ENCODE measurements at places on chromosomes 6 and 20.

DNA sequence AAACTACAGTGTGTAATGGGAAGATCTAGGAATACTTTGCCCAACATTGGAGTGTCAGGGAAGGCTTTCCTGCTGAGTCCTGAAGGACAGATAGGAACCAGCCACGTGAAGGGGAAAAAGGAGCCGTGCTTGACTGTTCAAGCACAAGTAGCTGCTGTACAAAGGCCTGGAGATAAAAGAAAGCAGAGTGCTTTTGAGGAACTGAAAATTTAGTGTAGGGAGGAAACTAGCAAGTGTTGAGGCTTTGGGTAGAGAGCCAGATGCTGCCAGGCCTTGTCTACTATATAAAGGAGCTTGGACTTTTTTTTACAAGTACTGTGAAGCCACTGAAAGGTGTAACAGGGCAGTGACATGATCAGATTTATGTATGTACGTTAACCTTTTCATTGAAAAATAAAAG, 39.0 kb downstream of the DSE start:
- DNase-seq = no peak

GRCh38 chr6:136403110-136403980, 113.7 kb upstream of the BCLAF1 start:
- no peak for DNase-seq

DNA sequence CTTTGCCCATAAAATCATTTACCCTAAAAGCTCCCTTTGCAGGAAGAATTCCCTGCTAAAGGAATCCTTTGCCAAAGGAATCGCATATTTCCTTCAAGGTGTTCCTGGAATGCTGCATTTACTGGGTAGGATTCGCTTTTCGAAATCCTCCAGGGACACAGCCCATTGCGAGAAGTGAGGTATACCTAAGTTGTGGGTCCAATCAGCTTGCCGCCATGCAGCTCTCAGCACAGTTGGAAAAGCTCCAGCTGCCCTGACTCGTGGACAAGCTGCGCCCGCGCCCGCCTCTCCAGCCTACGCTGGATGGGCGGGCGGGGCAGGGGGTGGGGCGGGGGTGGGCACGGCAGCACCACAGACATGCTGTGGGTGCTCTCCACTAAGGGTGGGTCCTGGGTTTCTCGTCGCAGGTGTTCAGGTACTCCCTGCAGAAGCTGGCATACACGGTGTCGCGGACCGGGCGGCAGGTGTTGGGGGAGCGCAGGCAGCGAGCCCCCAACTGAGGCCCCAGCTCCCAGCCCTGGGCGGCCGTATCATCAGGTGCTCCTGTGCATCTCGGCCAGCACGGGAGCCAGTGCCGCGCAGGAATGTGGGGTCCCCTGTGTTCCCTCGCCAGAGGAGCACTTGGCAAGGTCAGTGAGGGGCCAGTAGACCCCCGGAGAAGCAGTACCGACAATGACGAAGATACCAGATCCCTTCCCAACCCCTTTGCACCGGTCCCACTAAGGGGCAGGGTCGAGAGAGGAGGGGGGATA, 1.4 kb downstream of the NNAT start:
- DNase-seq = no peak

- DNase-seq = no peak
Measured at GRCh38 chr6:28551891-28552666, 26.4 kb downstream of the GPX5 start.

DNA sequence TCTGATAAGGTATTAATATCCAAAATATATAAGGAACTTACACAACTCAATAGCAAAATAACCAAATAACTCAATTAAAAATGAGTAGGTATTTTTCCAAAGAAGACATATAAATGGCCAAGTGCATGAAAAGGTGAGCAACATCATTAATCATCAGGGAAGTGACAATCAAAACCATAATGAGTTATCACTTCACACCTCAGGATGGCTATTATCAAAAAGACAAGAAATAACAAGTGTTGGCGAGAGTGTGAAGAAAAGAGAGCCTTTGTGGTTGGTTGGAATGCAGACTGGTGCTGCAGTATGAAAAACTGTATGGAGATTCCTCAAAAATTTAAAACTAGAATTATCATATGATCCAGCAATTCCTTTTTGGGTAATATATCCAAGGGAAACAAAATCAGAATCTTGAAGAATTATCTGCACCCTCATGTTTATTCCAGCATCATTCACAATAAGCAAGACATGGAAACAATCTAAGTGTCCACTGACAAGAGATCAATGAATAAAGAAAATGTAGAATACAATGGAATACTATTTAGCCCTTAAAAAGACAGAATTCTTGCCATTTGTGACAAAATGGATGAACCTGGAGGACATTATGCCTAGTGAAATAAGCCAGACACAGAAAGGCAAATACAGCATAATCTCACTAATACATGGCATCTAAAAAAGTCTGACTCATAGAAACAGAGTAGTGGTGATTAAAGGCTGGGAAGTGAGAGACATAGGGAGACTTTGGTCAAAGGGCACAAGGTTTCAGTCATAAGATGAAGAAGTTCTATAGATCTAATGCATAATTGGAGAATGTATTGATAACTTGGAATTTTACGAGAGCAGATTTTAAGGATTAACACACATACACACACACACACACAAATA, 175.6 kb downstream of the FOXA2 start:
- no peak for DNase-seq

DNA sequence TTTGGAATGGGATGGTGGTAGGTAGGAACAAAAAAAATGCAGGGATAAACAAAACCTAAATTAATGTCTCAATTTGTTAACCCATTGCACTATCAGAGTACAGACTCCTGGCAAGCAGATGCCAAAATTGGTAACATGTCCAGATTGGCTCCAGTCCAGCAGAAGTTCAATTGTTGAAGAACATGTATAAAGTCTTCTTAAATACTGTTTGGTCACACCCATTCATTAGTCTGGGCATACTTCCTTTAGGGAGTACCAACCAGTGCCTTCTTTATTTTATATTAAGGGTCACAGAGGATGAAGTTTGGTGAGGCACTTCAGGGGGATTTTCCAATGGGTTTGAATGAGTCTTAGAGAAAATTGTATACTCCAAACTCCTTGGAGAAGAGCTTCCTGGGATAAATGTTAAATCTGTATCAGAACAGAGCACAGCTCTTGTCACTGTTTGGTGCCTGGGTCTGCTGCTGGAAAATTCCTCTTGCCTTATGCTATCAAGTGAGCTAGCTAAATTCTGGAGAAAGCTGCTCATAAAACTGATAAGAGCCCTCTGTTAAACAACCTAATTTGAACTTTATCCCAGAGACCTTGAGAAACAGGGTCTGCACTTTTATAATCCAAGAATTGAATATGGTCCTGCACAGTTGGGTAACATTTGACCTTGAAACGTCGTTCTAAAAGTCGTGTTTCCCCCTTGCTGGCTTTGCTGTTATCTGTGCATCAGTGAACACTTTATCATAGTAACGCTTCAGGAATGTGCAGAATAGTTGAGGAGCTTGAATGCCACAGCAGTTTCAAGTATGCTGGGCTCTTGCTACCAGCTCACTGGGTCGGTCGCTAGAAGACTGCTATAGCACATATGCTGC, 334.1 kb upstream of the CITED2 start:
- no peak for DNase-seq

DNA sequence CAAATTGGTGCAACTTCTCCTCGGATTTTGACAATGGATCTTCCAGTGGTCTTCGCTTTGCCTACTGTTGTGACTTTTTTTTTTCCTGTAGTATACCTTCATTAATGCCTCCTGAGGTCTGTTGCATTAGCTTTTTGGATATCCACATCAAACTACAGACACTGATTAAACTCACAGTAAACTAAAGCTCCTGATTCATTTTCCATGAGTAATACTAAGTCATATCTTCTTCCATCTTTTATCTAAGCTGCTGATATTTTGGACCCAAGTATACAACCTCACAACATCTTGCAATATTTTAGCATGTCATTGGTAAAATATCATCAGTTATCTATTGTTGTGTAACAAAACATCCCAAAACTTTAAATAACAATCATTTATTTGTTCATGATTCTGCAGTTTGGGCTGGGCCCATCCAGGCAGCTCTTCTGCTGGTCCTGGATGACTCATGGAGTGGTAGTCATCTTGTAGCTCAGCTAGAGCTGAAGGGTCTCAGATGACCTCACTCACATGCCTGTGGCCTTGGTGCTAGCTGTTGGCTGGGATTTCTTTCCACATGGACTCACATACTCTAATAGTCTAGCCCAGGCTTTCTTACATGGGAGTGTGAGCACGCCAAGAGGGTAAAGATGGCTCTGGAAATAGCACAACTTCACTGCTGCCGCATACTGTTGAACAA, 78.3 kb upstream of the SRSF6 start:
- DNase-seq = no peak

GRCh38 chr6:14720411-14721102, 525.3 kb upstream of the JARID2 start:
- DNase-seq = no peak

DNA sequence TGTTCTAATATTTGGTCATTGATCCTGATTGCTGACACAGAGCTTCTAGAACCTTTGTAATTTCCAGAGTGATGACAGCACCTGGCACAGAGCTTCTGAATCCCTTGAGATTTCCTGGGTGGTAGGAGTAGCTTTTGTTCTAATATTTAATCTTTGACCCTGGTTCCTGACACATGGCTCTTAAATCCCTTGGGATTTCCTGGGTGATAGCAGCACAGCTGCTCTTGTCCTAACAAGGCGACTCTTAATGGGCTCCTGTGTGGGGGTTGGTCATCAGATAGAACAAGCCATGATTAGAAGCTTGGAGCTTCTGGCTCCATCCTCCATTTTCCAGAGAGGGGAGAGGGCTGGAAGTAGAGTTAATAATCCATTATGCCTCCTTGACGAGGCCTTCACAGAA, 18.4 kb downstream of the GMPR start:
- no peak for DNase-seq

DNA sequence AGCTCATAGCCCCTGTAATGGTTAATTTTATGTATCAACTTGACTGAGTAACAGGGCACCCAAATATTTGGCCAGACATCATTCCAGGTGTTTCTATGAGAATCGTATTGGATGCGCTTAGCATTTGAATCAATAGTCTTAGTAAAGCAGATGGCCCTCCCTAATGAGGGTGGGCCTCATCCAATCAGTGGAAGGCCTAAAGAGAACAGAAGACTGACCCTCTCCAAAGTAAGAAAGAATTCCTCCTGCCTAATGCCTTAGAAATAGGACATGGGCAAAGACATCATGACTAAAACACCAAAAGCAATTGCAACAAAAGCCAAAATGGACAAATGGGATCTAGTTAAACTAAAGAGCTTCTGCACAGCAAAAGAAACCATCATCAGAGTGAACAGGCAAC, 352.5 kb upstream of the SASH1 start:
- DNase-seq = no peak

- DNase-seq = no peak
Measured at GRCh38 chr20:16013631-16014030, 559.6 kb downstream of the KIF16B start.

DNA sequence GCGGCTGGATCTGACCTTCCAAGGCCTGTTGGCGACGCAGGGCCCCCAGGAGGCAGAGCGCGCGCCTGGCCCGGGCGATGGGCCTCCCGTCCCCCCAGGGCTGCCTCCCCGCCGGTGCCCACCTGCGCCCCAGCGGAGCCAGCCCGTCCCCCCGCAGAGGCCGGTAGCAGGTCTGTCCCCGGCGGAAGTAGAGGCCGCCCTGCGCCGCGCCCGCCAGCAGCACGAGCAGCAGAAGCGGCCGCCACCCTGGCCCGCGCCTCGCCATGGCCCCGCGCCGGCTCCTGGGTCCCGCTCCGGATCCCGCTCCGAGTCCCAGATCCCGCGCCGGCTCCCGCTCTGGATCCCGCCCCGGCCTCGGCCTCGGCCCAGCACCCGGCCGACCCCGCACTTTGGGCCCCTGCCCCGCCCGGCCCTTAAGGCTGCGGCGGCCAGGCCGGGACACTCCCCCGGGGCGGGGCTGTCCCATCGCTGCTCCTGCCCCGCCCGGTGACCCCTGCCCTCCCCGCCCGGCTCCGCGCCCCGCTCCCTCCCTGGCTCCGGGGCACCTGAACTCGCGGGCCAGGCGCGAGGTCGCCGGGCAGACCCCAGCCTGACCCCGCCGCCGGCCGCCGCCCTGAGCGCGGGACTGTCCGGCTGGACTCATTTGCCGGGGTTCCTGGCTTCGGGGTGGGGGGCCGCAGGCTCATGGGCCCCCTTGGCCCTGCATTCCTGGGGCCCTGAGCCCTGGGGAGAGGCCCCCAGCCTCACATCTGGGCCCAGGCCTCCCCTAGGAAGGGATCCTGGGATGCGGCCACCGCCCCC, at the start of gene CTSZ:
Gene CTSZ, minus strand, starts transcription at position 391 of the 801 bp plus-strand sequence. Its CDS starts 126 bp downstream, at position 265.
- DNase-seq = no peak

DNA sequence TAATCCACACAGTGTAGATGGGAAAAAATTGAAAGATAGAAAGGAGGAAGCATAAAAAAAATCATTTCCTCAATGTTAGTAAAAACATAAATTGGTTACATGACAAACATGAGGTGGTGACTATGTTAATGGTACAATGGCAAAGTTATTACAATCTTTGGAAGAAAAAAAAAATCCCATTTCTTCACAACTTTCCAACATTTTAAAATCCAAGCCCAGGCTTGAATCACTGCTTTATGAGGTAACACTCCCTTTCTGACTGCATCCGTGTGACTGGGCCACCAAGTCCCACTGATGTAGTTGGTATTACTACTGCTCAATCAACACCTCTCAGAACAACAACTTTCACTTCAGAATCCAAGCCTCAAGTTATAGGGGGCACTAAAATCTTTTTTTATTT, 160.4 kb downstream of the BTBD9 start:
- DNase-seq = no peak

- no peak for DNase-seq
Measured at GRCh38 chr20:58523072-58523970, 8.1 kb upstream of the APCDD1L start.

DNA sequence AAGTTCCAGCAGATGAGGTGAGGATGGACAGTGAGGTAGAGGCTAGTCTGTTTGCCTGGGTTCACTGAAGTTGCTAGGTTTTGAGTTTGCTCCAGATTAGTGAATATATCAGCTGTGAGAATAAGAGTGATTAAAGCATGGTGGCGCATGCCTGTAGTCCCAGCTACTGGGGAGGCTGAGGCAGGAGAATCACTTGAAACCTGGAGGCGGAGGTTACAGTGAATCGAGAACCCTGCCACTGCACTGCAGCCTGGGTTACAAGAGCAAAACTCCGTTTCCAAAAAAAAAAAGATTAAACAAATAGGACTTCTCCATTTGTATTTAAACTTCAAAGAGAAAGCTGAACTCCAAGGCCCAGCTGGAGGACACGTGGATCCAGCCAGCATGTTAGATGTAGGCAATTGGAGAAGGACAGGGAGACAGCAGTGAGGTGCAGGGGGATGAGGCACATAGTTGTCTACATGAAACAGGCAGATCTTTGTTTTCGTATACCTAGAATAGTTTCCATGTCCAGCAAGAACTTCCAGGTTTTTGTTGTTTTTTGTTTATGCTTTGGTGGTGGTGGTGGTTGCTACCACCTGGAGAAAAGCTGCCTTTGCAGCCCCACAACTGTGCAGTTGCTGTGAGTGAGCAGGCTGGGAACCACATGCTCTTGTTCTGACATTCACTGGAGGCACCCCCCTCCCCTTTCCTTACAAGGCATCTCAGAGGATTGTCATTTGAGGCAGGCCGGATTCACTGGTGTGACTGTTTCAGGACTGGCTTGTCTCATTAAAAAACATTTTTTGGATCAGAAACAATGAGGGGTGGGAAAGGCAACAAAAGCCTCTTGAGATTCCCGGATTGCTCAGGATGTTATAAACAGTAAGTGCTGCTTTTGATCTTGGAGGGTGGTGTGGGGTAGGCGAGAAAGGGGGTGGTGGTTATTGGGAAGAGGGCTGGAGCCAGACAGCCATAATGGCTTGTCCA, 72.3 kb downstream of the JARID2 start:
- DNase-seq = no peak

- DNase-seq = no peak
Measured at GRCh38 chr6:125251516-125252220, 50.1 kb downstream of the HDDC2 start.

Data from GF-D8 (cell line).